NCI-H460 (cell line): ENCODE measurements at places on chromosomes 12 and 14.

DNA sequence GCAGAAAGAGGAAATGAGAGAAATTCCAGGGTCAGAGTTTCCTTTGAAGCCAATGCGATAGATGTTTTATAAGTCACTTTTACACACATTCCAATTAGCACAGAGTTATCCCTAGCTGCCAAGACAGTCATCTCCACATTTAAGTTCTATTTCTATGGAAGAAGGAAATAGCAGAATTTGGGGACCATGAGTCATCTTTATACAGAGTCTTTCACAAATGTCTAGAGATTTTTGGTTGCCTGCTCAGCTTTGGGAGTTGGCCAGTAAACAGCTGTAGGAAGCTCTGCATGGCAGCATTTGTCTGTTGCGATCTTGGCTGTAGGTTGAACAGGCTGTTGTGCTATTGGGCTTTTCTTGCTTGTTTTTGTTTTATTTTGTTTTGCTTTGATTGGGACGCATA lies 884.3 kb downstream of the GALC start:
- DNase-seq, result no peak

GRCh38 chr12:42977451-42978230 lies 388.1 kb upstream of the PRICKLE1 start:
- no peak for DNase-seq

- DNase-seq, result no peak
Measured at GRCh38 chr14:90319634-90320541, 11.9 kb downstream of the NRDE2 start.

DNA sequence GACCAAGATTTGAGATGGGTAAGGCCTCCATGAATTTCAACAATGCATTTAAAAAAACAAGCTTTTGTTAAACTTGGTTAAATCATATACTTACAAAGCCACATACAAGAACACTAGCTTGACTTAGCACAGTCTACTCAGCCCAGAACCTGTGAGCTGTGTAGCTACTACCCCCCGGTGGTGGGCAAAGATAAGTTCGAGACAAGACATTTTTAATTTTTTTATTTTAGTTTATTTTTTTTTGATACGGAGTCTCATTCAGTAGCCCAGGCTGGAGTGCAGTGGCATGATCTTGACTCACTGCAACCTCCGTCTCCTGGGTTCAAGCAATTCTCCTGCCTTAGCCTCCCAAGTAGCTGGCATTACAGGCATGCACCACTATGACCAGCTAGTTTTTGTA lies 3.7 kb upstream of the NECAP1 start:
- no peak for DNase-seq

DNA sequence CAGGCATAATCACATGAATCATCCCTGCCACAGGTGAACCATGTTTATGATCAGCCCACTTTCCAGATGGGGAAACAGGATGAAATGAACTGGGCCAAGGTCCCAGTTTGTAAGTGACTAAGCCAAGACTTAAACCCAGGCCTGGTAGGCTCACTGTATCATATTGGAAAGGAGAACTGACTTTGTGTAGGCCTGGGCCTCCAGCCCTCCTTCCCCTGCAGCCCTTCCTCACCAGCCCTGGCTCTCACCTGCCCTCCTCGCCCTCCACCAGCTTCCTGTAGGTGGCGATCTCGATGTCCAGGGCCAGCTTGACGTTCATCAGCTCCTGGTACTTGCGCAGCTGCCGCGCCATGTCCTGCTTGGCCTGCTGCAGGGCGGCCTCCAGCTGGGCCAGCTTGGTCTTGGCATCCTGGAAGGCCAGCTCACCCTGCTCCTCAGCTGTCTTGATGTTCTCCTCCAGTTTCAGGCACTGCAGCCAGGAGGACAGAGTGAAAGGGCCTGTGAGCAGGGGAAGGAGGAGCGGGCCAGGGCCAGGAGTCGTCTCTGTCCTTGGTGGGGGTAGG lies 19.8 kb downstream of the KRT80 start:
- DNase-seq, result no peak
